ENCODE measurements at places on chromosomes 13 and 19.

- no peak for DNase-seq
Observed at GRCh38 chr19:56476651-56477428, at the start of gene ZNF667. ZNF667 (minus strand) TSS chr19:56477345; CDS start chr19:56462370, 14,975 bp downstream.

DNA sequence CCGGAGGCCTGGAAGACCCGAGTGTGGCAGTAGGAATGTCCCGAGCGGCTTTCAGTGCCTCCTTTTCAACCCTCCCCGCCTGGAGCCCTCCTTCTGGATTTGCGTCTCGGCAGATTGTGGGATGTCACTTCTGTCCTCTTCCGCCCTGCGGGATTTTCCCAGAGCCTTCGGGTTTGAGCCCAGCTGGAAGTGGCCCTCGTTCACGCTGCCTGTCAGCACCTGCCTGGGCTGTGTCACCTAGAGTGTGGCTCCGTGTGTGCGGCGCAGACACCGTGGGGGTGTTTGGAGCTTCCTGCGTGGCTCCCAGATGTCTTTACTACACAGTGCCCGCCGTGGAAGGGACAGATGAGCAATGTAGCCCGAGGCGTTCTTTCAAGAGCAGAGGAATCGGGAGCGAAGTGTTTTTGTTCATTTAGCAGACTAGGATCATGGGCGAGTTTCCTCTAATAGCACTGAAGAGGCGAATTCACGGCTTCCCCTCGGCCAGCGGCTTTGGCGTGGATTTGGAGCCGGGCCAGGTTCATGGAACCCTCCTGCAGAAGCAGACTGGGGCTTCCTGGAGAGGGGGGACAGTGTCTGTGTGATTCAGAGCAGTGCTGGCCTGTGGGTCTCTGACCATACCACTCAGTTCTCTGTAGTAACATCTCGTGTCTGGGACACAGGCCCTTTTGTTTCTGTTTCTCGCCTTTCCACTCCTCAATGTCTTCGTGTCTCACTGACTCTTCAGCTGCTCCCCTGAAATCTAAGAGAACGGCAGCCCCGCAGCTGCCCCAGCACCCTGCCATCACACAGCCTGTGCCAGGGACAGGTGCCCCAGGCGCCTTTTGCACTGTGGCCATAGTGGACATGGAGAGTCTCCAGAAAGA, 68.0 kb downstream of the KDM4B start:
- no peak for DNase-seq

DNA sequence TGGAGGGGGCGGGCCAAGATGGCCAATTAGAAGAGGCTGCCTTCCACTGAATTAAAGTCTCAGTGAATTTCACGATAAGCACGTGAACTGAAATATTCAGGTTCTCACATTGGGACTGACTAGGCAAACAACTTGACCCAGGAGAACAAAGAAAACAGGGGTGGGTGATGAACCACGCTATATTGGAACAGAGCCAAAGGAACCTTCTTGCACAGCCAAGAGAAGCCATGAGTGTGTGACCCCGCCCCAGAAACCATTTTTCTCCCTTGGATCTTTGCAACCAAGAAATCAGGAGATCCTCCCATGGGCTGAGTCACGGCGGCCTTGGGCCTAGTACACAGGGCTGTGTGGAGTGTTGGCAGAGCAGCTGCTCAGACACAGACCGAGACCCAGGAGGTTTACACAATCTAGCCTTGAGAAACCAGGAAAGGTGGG, 36.8 kb downstream of the ERICH4 start:
- no peak for DNase-seq

GRCh38 chr13:93216122-93216521, 10.5 kb upstream of the GPC6 start:
- no peak for DNase-seq

GRCh38 chr13:106597186-106597585, 29.2 kb upstream of the ARGLU1 start:
- DNase-seq: no peak

DNA sequence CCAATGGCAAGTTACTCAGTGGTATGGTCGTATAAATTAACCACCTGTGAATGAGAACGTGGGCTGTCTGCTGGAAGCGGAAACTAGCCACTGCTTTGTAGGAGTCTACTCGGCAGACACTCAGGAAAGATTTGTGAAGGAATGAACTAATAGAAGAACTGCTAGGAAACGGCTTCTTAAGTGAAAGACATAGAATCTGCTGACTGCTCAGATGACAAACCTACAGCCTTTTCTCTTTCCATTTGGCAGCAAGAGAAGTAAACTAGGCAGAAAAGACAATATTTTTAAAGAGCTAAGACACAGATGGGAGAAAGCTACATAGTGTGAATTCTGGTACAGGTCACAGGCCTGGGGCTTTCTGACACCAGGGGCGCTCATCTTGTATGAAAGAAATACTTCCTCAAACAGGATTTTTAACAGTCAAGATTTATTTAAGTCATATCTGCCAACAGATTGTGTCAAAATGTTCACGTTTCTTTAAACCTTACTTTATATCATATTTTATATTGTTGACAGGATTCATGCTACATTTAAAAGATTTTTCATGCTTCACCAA, 78.4 kb downstream of the MIPEP start:
- DNase-seq: no peak

GRCh38 chr13:64083396-64083795, 2667.7 kb upstream of the PCDH20 start:
- no peak for DNase-seq

- no peak for DNase-seq
Observed at GRCh38 chr13:67769063-67769986, 539.2 kb upstream of the PCDH9 start.

DNA sequence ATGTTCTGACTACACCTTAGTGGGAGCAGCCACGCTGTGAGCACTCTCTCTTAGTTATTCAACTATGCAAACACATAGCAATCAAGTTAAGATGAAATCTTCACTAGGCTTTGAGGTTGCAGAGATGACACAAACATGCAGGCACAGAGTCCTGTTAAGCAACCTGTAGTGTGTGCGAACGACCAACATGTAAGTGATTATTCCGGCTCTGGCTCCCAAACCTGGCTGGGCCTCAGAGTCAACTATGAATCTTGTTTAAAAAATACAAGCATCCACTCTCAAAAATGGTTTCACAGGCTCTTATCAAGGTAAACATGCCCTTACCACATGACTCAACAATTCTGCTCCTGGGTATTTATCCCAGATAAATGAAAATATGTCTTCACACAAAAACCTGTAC, 91.4 kb downstream of the IRS2 start:
- DNase-seq: no peak

DNA sequence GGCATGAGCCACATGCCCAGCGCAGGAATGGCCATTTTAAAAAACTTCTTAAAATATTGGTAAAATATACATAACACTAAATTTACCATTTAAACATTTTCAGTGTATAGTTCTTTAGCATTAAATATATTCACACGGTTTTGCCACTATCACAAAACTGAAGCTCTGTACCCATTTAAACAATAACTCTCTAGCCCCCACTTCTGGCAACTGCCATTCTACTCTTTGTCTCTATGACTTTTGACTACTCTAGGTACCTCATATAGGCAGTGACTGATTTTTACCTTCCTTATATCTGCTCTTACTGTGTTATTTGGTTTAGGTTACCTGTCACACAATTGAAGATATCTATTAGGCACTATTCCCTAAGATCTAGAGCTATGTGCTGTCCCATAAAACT, 2.3 kb upstream of the KBTBD7 start:
- DNase-seq: no peak

DNA sequence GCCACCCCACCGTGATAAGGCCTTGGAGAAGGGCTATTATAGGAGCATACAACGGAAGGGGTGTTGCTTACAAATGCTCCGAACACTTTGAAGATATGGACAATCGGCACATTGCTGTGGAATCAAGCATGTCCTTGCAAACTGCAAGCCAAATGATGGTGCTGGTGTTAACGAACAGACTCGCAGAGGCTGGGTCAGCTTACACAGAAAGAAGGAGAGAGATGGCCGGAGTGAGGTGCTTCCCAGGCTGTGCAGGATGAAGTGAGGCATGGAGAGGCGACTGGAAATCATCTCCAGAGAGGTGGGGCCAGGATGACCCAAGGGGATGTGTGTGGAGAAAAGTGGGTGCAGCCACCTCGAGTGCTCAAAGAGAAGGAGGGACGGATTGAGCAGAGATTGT, 42.2 kb downstream of the HSPH1 start:
- DNase-seq: no peak

DNA sequence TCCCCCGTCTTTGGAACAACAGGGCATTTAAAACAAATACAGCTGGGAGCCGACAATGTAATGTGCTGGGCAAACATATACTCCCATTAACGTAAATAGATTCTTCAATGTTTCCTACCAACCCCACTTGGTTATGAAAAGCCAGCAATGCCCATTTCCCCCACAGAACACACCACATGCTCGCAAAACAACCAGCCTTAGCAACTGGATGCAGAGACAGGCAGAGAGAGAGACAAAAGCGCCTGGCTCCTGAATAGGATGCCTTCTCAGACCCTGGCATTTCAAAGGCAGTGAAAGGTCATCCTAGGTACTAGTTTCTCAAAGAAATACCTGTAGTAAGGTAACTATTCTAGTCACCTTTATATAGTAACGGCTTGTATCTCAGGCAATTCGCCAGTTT, 462.9 kb downstream of the ITGBL1 start:
- DNase-seq: no peak

GRCh38 chr19:5452594-5453565, 2.3 kb upstream of the ZNRF4 start:
- no peak for DNase-seq

GRCh38 chr19:33437821-33438671, 64.5 kb downstream of the CEBPG start:
- no peak for DNase-seq

DNA sequence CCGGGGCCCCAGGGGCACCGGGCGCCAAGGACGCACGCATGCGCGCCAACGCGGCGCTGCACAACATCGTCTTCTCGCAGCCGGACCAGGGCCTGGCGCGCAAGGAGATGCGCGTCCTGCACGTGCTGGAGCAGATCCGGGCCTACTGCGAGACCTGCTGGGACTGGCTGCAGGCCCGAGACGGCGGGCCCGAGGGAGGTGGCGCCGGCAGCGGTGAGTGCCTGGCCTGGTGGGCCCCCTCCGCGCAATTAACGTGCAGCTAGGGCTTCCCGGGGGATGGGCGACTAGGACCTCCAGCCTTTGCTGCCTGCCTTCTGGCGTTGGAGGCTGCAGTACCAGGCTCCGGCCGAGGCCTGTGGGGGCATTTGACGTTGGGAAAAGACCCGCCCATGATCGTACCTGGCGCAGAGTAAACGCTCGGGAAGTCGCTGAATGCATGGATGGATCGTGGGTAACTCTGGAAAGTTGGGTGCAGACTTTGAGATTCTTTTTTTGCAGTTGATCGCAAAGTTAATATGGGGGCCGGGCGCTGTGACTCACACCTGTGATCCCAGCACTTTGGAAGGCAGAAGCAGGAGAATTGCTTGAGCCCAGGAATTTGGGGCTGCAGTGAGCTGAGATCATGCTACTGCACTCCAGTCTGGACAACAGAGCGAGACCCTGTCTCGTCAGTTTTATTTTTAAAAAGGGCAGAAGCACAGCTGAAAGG, 7.3 kb downstream of the APC2 start:
- DNase-seq: no peak

DNA sequence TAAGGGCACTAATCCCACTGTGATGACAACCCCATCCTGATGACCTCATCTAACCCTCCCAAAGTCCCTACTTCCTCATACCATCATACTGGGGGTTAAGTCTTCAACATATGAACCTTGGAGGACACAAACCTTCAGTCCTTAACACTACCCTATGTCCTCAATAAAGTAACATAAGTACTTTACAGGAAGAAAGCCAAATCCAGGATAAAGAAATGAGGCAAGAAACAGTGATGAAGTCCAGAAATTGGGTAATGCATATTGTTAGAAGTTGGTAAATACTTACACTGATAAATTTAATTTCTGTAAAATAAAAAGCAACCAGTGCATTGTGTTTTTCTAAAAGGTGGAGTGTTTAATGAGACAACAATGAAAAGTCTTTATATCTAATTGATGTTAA, 284.8 kb upstream of the SOX21 start:
- DNase-seq: no peak

GRCh38 chr19:56147307-56147706, 6.2 kb downstream of the ZNF444 start:
- DNase-seq: no peak

DNA sequence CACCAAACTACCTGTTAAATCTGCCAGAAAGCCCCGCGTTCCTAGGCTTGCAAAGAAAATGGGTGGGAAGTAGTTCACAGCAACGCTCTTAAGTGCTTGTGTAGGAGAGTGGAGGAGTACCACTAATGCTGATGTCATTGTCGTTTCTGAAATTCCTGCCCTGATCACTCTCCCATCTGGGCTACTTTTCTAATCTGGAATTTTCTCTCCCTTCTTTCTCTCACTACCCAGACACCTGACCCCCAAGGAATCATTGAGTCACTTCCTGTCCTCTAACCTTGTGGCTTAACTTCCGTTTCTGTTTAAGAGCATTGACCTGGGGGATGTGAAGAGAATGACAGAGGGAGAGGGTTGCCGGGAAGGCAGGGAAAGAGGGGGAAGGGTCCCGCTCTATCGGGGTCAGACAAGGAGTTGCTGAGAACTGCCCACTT, 98.7 kb downstream of the STARD13 start:
- DNase-seq: no peak

DNA sequence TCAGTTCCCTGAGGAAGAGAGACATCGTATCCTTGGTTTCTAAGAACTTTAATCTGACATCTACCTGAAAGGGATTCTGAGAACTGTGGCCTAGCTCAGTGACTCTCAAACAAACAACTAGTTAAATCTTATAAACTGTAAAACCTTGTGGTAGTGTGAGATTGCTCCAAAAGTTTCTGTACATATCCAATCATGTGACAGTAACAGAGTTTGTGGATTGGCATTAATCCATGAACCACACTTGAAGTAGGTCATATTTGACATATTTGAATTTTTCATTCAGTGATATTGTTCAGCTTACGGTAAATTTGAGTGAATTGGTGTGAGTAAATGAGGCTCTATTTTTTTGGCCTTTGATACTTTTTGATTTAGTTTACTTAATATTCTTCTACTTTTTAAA, 15.0 kb downstream of the TDRD3 start:
- no peak for DNase-seq
